ENCODE measurements at places on chromosomes 7 and 10. TPM values are rescaled to one million over a fixed set of nuclear protein-coding genes. Genes with fewer than 3 reads are reported as not detected.

The PDE1C gene
- total RNA-seq: 13.2 TPM

DNA sequence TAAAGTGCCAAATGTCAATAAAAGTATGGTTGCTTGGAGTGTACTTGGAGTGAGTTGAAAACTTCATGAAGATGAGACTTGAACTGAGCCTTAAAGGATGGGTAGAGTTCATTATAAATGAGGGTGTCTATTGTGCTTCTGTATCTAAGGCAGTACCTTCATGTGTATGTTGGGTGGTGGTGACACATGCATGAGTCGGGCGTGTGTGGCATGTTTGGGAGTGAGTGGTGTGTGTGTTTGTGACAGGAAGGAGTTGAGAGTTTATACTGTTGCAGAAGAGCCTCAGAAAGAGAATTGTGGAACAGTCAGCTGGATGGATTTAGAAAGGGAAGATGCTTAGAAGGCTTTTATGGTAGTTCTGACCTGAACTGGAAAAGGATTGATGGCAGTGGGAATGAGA lies 6.0 kb upstream of the ZRANB1 start:
- no peak for DNase-seq

- no peak for DNase-seq
Observed at GRCh38 chr7:114930829-114931655, 9.1 kb downstream of the MDFIC start.

The MMP21 gene
- not detected for total RNA-seq

DNA sequence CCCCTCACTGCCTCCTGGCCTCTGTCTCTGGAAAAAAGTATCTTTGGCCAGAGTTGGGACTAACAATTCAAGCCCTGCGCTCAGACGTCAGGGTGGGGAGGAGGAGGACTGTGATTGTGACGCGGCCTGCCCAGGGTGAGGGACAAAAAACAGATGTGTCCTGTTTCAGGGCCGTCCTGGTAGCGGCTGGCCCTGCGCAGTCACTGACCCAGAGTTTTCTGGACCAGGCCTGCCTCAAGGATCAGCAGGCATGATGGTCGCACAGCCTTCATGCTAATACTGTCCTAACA lies 110.1 kb downstream of the CYTH3 start:
- peak; percentile 85 for DNase-seq

DNA sequence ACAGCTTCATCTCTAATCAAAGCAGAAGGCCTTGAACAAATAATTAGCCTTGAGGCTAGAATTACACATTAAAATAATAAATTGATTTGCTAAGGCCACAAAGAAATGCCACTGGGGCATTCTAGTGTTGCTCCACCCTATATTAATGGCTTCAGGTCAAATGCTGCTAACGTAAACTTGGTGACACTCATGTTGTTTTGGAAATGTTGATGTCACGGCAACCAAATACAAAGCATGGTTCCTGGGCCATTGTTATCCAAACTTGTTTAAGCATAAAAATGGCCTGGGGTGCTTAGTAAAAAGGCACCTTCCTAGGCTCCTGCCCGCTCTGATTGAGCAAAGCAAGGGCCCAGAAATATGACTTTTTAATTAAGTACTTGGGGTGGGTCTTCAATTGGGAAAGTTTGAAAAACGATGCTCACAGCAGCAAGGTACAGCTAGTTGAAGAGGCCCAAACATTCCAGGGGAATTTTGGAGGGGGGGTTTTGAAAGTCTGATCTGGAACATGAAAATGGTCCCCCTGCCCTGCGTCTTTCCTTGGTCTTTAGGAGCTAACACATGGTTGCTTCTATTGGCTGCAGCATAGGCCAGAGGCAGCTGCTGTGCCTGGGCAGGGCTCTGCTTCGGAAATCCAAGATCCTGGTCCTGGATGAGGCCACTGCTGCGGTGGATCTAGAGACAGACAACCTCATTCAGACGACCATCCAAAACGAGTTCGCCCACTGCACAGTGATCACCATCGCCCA lies 67.8 kb downstream of the ABCC2 start:
- DNase-seq: no peak

The STEAP2 gene
- total RNA-seq: 22.5 TPM

GRCh38 chr7:43439631-43440401 lies 143.1 kb upstream of the STK17A start:
- DNase-seq: no peak

DNA sequence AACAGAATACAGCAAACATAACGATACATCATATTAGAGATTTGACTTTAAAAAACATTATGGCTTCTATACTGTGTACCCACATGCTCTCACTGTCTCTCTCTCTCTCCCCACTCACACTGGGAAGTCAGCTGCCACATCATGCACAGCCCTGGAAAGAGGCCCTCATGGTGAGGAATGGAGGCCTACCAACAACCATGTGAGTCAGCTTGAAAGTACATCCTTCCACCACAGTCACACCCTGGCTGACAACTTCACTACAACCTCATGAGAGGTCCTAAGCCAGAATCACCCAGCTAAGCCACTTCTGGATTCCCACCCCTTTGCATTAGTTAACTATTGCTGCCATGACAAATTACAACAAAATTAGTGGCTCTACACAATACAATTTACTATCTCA lies 23.3 kb upstream of the GPR22 start:
- DNase-seq: no peak

DNA sequence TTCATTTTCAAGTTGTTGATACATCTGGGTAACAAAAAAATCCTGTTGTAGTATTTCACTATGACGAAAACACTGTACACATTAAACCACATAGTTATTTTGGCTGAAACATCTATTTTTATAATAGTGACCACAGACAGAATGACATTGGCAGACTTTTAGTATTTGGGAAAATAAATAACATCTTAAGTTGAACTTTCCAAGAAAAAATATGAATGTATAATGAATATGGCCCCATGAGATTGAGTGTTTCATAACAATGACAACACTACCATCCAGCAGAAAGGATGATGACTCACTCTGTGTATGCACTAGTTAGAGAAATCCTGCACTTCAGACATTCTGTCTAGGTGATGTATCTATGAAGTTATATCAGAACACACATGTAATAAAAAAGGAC lies 118.1 kb downstream of the SEMA3D start:
- DNase-seq: no peak

GRCh38 chr10:101762736-101763135 lies 13.2 kb downstream of the FGF8 start:
- DNase-seq: no peak

The CFAP58 gene
- 0.66 TPM for total RNA-seq

GRCh38 chr10:3362394-3362793 lies 189.8 kb upstream of the PITRM1 start:
- DNase-seq: no peak

The TAS2R4 gene
- 1.1 TPM for total RNA-seq

- DNase-seq: peak; percentile 42
Observed at GRCh38 chr7:157404845-157405481, 68.2 kb downstream of the DNAJB6 start.

- DNase-seq: peak; percentile 45
Observed at GRCh38 chr7:289209-289755, 688 bp upstream of the FOXL3 start.

The MYL10 gene
- total RNA-seq: not detected

GRCh38 chr7:51314726-51315125 lies 1.9 kb downstream of the COBL start:
- peak; percentile 37 for DNase-seq

GRCh38 chr7:46135557-46135956 lies 214.5 kb upstream of the IGFBP3 start:
- DNase-seq: no peak

The LRGUK gene
- total RNA-seq: 0.41 TPM

DNA sequence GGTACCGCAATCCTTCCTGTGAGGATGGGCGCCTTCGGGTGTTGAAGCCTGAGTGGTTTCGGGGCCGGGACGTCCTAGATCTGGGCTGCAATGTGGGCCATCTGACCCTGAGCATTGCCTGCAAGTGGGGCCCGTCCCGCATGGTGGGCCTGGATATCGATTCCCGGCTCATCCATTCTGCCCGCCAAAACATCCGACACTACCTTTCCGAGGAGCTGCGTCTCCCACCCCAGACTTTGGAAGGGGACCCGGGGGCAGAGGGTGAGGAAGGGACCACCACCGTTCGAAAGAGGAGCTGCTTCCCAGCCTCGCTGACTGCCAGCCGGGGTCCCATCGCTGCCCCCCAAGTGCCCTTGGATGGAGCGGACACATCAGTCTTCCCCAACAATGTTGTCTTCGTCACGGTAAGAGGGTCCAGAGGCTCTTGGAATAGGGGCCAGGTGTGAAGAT lies 1.7 kb downstream of the MEPCE start:
- peak; percentile 70 for DNase-seq
